ENCODE measurements at places on chromosomes 1 and 21.

DNA sequence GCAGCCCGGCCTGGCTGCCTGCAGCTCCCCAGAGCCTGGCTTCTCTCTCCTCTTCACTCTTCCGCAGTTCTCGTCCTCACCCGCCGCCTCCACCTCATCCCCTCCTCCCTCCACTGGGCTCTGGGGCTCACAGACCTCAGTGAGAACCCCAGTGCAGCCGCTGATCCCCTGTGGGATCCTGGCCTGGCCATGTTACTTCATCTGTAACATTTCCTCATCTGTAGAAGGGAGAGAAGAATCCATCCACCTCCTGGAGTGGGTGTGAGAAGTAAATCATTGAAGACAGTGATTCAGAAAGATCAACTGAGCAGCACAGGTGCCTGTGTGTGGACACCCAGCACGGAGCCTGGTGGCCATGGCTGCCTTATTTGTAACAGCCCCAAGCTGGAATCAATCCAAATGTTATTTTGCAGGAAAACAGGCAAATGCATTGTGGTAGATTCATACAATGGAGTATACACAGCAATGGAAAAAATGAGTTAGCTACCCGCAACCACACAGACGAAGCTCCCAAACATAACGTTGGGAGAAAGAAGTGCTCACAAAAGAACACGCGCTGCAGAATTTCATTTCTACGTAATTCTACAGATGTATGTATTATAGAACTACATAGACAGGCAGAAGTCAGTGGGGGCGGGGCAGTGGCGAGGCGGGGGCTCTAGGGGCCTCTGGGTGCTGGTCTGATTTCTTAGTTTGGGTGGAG, 8.7 kb downstream of the LAPTM5 start:
- DNase-seq = peak; percentile 48

DNA sequence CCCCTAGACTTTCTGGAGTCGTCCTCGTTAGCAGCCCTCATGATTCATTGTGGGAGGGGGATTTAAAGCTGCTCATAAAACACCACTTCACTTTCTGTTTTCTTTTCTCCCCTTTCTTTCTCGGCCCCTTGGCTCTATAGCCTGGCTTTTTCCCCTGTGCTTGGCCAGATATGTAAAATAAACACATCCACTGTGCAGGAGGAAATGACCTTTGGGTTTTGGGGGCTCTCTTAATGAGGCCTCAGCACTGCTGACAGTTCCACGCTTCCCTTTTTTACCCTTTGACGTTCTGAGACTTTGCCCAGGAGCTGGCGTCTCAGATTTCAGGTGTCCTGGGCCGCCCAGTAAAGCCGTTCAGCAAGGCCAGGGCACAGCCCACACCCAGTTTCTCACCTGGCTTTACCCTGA, 65.7 kb downstream of the RUNX3 start:
- no peak for DNase-seq

DNA sequence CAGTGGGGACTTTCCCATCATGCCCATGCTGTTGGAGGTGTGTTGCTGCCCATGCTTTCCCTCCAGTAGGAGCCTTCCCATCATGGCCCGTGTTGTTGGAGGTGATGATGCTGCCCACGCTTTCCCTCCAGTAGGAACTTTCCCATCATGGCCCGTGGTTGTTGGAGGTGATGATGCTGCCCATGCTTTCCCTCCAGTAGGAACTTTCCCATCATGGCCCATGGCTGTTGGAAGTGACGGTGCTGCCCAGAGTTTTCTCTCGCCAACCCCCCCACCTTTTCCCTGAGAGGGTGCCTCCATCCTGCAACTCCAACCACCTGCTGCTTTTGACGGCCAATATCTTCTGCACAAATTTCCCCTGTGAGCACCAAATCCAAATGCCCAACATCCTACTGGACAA, 205.7 kb downstream of the TOMM20 start:
- no peak for DNase-seq

GRCh38 chr1:111576547-111576946, 43.0 kb upstream of the RAP1A start:
- no peak for DNase-seq

DNA sequence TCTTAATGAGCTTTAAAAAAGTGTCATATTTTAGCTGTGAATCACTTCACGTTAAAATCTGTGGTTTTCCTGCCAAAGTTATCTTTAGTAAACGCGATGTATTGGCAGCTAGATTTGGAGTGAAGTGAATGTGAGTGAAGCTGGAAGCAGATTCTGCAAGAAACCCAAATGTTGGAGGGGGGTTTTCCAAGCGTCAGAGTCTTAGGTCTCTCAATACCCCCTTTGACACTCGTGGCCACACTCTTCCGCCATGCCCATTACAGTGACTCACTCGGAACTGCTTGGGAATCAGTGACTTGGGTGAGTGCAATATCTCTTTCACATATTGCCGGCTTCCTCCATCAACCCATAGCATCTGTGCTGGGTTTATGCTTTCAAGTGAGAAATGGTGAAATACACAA, 17.5 kb downstream of the B3GALT5 start:
- no peak for DNase-seq

DNA sequence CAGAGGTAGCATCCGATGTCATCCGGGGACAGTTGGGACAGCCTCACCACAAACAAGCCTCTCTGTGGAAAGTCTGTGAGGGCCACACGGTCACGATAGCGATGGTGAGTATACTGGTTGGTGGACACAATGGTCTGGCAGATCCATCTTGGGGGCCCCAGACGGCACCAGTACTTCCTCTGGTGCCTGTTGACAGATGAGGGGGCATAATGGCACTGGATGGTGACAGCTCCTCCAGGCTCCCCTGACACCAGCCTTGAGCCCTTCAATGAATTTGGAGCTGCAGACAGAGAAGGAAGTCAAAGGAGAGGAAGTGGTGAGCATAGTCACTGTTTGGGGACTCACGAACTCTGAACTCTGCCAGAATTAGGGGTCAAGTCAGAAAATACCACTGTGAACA, 8.0 kb downstream of the FCAMR start:
- no peak for DNase-seq

- DNase-seq = no peak
Observed at GRCh38 chr1:226061068-226061840, 1.3 kb upstream of the H3-3A start.

DNA sequence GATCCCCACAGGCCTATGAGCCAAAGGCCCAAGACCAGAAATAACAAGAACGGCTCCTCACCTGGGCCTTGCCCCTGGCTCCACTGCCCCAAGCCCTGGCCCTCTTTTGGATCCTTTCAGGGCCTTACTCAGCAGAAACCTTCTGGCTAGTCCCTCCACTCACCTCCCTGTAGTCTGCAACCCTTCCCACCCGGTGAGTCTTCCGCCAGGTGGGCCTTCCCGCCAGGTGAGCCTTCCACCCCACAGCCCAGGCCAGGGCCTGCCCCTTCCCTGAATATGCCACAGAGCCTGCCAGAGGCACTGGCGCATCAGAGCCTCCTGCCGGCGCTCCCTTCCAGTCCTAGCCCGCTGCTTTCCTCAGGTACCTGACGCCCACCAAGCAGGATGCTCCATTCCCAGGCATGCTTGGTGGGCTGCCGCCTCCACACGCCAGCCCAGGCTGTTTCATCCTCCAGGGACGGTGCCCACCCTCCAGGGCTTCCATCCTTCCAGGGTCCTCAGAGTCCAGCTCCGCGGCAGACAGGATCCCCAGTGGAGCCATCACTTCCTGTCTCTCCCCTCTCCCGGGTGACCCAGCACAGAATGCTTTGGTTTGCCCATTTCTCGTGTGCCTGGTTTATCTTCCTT, 20.9 kb downstream of the LHX4 start:
- no peak for DNase-seq

DNA sequence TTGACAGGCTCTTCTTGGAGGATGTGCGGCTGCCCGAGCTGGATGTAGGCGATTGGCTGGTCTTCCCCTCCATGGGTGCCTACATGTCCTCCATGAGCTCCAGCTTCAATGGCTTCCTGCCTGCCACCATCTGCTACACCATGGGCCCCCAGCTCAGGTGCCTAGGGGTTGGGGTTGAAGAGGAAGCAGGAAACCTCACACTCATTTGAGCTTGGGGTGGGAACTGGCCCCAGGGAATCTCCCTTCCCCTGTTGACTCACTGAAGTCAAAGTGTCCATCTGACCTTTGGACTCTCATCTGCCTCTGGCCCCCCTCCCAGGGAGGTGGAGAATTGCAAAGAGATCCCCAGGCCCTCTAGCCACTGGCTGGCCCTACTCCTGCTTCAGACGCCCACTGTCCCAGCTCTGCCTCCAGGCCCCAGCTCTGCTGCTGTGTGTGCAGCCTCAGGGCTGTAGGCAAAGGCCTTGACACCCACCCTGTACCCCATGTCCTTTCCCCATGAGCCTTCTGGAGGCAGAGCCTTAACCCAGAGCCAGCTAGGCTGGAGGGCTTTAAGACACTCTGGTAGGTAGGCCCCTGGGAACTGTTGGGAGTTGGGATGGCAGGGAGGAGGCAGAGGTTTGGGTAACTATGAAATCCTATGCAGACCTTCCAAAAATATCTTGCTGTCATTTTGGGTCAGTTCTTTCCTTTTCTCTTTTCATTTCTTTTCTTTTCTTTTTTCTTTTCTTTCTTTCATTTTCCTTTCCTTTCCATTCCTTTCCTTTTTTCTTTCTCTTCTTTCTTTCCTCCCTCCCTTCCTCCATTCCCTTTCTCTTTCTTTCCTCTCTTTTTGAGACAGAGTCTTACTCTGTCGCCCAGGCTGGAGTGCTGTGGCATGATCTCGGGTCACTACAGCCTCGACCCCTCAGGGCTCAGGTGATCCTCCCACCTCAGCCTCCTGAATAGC, 66.9 kb upstream of the TINAGL1 start:
- no peak for DNase-seq

- no peak for DNase-seq
Observed at GRCh38 chr1:244674446-244674845, 21.5 kb downstream of the DESI2 start.

GRCh38 chr1:180213401-180214170, 16.5 kb upstream of the LHX4 start:
- peak; percentile 25 for DNase-seq

- no peak for DNase-seq
Observed at GRCh38 chr21:21606041-21606440, 607.8 kb downstream of the NCAM2 start.

GRCh38 chr1:12012560-12013316, 6.6 kb upstream of the MIIP start:
- no peak for DNase-seq

- DNase-seq = no peak
Observed at GRCh38 chr1:5615076-5615475, 377.1 kb downstream of the NPHP4 start.

GRCh38 chr1:178587975-178588374, 75.1 kb downstream of the TEX35 start:
- DNase-seq = no peak

- DNase-seq = no peak
Observed at GRCh38 chr1:156899956-156900718, 6.6 kb downstream of the PEAR1 start.

DNA sequence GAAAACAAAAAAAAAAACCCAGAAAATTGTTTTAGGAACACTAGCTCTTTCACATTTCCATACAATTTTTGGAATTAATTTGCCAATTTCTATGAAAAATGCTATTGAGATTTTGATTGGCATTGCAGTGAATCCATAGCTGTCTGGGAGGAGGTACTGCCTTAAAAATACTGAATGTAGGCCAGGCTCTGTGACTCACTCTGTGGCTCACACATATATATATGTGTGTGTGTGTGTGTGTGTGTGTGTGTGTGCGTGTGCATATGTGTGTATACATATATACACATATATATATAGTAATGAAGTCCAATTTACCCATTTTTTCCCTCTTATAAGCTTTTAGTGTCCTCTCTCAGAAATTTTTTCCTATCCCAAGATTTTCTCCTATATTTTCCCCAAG, 214.2 kb upstream of the DMRTA2 start:
- no peak for DNase-seq

- DNase-seq = no peak
Observed at GRCh38 chr1:211893260-211893659, 62.7 kb upstream of the LPGAT1 start.

GRCh38 chr1:224828691-224829090, 100.8 kb upstream of the DNAH14 start:
- no peak for DNase-seq

DNA sequence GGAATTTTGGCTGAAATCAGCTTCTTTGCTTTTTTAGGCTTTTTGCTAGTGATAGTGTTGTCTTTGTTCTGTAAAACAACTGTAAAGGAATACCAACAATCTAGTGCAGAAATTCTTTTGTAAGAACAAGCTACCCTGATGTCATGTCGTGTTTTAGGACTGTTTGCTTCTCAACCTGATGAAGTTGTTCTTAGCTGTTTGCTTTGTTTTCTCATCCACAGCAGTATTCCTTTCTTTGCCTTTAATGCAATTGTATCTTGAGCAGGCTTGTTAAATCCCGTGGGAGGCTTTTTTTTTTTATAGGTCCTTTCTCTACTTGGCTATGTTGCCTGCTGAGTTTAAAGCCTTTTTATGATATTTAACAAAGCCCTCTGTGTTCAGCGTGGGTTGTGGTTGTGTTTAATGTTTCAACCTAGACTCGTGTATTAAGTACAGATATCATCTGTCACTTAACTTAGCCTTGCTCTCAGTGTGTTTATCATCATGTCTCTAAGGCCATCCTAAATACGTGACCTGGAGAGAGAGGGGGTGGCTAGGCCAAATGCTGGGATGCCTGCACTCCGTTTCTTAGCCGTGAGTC, 31.6 kb downstream of the ADARB1 start:
- no peak for DNase-seq

DNA sequence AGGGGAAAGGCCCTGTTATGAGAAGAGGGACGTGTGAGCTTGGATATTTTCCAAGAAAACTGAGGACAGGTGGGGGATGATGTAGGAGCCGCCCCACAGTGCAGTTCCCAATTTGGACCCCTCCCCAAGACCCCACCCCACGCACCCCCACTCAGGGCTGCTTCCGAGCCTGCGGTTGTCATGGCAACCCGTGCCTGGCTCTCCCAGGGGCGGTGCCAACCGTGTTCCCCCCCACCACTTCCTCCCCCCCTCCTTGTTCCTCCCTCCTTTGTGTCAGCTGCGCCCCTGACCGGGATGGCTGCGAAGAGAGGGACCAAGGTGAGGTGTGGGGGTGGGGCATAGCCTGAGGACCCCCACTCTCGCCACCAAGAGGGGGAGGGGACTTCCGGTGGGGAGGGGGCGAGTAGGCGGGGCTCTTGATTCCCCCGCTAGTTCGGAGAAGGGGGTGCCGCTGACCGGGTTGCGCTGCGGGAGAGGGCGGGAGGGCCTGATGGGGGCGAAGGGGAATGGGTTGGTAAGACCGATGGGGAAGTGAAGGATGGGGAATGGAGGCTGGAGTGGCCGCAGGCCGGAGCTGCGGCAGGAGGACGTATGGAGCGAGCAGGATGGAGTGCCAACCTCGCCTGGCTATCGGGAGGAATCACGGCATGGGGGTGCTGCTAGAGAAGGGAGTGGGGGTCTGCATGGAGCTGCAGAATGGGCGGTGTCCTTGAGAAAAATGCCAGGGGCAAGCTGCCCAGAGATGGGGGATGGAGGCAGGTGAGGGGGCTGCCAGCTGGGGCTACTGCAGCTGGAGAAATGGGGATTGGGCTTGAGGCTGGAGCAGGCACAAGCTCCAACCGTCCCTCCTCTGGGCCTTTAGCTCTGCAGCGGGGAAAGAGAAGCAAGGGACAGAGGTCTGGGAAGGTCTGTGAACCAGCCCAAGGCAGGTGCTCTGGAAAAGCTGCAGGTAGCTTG, 953 bp downstream of the TRIM46 start:
- DNase-seq = peak; percentile 49
